ENCODE measurements at places on chromosomes 2 and 18.

DNA sequence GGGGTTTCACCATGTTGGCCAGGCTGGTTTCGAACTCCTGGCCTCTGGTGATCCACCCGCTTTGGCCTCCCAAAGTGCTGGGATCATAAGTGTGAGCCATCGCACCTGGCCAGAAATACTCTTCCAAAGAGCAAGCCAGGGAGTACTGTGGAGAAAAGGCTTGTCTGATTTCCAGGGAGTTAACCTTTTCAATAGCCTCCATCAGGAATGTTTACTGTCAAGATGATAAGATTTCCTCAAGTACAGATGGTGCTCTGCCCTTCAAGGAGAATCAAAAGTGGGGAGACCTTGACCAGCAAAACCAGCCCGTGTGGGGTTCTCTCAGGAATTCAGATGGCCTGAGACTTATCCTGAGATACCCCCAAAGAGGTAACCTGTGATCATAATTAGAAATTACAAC is 237.2 kb downstream of the PRKCE start:
- no peak overlapping the region for H3K4me3 ChIP-seq
- peak overlapping the region; percentile 50 for H3K27ac ChIP-seq
- H3K27me3 ChIP-seq = no peaks in the 10 kb centered on the region

GRCh38 chr18:23142251-23142929 is 7.1 kb downstream of the CABLES1 start:
- no peaks in the 10 kb centered on the region for H3K36me3 ChIP-seq
- no peak overlapping the region for H3K27ac ChIP-seq
- peaks cover 4% of the 10 kb centered on the region for H3K4me1 ChIP-seq
- no peak overlapping the region for H3K4me3 ChIP-seq

DNA sequence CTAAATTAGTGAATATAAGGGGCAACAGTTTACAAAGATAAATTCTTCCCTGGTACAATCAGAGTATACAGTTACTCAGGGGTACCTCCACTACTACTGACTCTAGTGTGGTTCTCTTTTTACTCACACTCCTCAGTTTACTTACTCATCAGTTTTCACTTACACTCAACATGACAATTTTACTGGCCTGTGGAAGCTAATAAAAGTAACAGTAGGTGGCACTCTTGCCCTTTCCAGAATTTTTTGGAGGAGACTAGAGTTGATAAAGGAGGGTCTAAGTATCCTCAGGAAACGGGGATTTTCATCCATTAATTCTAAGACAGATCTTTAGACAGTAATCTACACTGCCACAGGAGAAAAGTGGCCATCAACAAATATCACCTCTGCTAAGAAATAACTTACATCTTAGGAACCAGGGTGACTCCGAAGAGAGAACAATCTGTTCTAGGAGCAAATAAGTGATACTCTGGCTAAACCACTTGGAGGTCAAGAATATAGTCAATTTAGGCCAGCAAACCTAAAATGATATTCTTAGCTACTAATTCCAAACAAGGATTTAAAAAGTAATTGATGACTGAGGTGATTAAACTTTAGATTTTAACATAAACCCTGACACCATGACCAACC is 61.3 kb downstream of the ATL2 start:
- no peak overlapping the region for H3K27ac ChIP-seq
- no peaks in the 10 kb centered on the region for H3K27me3 ChIP-seq
- H3K4me1 ChIP-seq = no peaks in the 10 kb centered on the region
- DNase-seq = peak; percentile 61

- no peaks in the 10 kb centered on the region for H3K4me1 ChIP-seq
- no peak overlapping the region for H3K4me3 ChIP-seq
- DNase-seq = no peak
- no peaks in the 10 kb centered on the region for H3K27me3 ChIP-seq
These were observed 562.6 kb downstream of the SPAG16 start for GRCh38 chr2:213846856-213847255.

GRCh38 chr2:232485757-232486557 is 1.7 kb downstream of the ECEL1 start:
- no peaks in the 10 kb centered on the region for H3K36me3 ChIP-seq
- H3K27me3 ChIP-seq = no peaks in the 10 kb centered on the region
- no peak overlapping the region for H3K27ac ChIP-seq
- H3K4me1 ChIP-seq = peaks cover 11% of the 10 kb centered on the region

DNA sequence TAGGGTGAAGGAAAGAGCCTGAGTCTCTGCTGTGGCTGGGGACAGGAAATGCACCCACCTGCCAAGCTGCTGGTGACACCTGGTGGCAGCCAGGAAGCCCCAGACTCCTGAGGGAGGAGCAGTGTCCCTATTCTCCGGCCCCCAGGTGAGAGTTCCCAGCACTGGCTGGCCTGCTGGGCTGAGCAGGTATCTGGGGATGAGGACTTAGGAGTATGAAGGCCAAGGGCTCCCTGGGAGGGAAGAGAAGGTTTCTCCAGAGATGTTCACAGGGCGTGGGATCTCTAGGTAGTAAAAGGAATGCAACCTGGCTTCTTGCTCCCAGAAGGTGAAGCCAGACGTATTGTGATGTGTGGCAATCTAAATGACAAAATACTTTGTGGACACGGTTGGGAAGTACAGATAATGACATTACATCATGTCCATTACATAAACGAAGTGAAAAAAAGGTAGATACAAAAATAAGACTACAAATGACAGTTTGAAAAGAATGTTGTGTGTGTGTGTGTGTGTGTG is 75.8 kb upstream of the SLC1A4 start:
- no peak overlapping the region for H3K27ac ChIP-seq
- DNase-seq = peak; percentile 35
- peaks cover 57% of the 10 kb centered on the region for H3K4me1 ChIP-seq
- no peak overlapping the region for H3K4me3 ChIP-seq

DNA sequence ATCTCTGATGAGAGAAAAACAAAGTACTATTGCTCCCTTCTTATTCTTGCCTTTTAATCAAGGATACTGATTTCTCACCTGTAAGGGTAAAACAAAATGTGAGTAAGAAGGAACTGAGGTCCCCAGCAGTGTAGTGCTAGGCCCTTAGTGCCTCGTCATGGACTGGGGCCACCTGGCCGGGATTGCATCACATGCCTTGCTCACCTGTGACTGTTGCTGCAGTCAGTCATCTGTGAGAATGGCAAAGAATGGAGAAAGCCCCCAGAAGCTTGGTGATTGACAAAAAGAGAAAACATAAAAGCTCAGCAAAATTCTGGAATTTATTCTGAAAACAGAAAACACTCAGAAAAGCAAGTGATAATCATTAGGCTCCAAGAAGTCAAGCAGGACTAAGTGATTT is 63.4 kb downstream of the SPATS2L start:
- H3K36me3 ChIP-seq = no peaks in the 10 kb centered on the region
- no peak overlapping the region for H3K27ac ChIP-seq
- peaks cover 2% of the 10 kb centered on the region for H3K27me3 ChIP-seq

GRCh38 chr18:76450452-76451395 is 44.3 kb downstream of the ZNF516 start:
- H3K27me3 ChIP-seq = no peaks in the 10 kb centered on the region
- H3K4me3 ChIP-seq = peak overlapping the region; percentile 57
- H3K36me3 ChIP-seq = no peaks in the 10 kb centered on the region
- H3K4me1 ChIP-seq = peaks cover 29% of the 10 kb centered on the region
- DNase-seq = peak; percentile 35

- H3K36me3 ChIP-seq = no peaks in the 10 kb centered on the region
- no peak overlapping the region for H3K27ac ChIP-seq
- H3K4me1 ChIP-seq = no peaks in the 10 kb centered on the region
- no peak for DNase-seq
- H3K4me3 ChIP-seq = no peak overlapping the region
- no peaks in the 10 kb centered on the region for H3K27me3 ChIP-seq
These were observed 19.1 kb downstream of the NETO1 start for GRCh38 chr18:72848503-72849237.

- DNase-seq = no peak
- H3K36me3 ChIP-seq = no peaks in the 10 kb centered on the region
- no peaks in the 10 kb centered on the region for H3K27me3 ChIP-seq
- no peak overlapping the region for H3K27ac ChIP-seq
- no peaks in the 10 kb centered on the region for H3K4me1 ChIP-seq
- H3K4me3 ChIP-seq = no peak overlapping the region
These were observed 224.4 kb upstream of the COPS8 start for GRCh38 chr2:236861196-236861875.

DNA sequence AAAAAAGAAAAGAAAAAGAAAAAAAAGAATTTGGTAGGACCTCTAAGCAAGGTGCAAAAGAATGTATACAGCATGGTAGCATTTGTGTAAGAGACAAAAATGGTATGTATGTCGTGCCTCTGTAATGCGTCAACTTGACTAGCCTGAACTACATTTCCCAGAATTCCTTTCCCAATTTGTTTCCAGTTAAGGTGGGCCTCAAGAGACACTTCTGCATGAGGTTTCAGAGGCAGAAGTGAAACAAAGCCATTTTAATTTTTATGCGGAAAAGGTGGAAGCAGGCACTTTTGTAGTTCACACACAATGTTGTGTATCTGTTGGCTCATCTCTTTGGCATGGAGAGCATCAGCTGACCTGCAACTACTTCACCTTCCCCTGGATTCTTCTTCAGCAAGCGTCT is 56.5 kb upstream of the PAPOLG start:
- no peaks in the 10 kb centered on the region for H3K27me3 ChIP-seq
- peaks cover 5% of the 10 kb centered on the region for H3K4me1 ChIP-seq
- peak; percentile 28 for DNase-seq

DNA sequence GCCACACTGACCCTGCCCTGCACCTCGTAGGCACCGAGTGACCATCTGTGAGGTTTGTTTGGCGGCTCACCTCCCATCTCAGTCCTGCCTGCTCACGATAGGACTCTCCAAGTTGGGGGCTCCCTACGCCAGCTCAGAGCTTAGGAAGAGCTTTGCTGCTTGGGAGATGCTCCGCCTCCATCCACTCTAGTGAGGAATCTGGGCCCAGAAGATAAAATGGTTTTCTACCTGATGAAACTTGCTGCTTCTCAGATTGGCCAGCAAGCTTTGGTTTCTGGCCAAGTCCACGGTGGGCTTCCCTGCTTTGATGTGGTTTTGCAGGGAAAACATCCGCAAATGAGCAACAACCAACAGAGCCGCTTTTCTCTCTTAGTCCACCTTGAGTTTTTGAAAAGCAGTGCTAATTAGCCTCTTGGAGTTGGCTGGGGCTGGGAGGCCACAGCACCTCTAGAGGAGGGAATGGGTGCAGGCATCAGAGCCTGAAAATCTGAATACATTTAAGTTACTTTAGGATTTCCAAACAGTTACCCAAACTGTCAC is 42.2 kb downstream of the THNSL2 start:
- no peaks in the 10 kb centered on the region for H3K4me1 ChIP-seq
- no peak overlapping the region for H3K4me3 ChIP-seq
- H3K27ac ChIP-seq = no peak overlapping the region
- H3K36me3 ChIP-seq = no peaks in the 10 kb centered on the region
- no peaks in the 10 kb centered on the region for H3K27me3 ChIP-seq
- no peak for DNase-seq

DNA sequence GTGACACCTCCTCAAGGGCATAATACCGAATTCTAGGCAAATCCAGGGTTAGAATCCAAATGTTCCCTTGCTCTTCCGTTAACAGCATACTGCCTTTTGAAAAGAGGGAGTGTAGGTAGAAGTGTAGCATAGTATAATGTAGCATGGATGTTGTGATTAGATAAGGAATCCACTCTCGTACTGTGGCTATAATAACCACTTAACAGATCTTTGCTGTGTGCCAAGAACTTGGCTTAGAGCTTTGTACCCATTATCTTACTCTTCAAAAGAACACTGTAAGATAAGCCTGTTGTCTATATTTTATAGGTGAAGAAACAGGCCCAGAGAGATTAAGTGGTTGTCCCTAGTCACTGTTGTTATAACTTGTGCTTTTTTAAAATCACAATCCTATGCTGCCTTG is 24.2 kb downstream of the WDR75 start:
- peaks cover 5% of the 10 kb centered on the region for H3K4me1 ChIP-seq
- H3K27ac ChIP-seq = no peak overlapping the region
- H3K36me3 ChIP-seq = peaks cover 30% of the 10 kb centered on the region

GRCh38 chr2:217932803-217933616 is 69.8 kb downstream of the TNS1 start:
- no peaks in the 10 kb centered on the region for H3K4me1 ChIP-seq
- H3K27ac ChIP-seq = no peak overlapping the region
- no peaks in the 10 kb centered on the region for H3K27me3 ChIP-seq
- no peak for DNase-seq
- no peaks in the 10 kb centered on the region for H3K36me3 ChIP-seq

- H3K36me3 ChIP-seq = no peaks in the 10 kb centered on the region
- no peaks in the 10 kb centered on the region for H3K4me1 ChIP-seq
- no peak overlapping the region for H3K27ac ChIP-seq
These were observed 24.5 kb upstream of the PPP4R1 start for GRCh38 chr18:9638886-9639285.

DNA sequence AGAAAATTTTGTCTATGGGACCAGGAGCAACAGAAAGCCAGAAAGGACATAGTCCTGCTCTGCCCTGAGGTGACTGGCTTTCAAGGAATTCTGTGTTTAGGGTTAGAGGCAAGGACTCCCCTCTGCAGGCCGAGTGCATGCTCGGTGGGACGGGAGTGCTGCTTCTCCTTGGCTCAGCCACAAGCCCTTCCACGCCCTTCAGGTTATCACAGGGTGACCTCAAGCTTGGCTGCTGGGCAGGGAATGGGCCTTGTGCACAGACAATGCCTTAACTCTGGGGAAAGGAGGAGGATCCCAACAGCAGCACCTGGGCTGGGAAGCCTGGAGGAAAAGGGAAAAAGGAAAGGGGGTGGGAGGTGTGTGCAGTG is 32.8 kb downstream of the FAM178B start:
- H3K4me3 ChIP-seq = no peak overlapping the region
- DNase-seq = no peak
- no peaks in the 10 kb centered on the region for H3K36me3 ChIP-seq
- peaks cover 13% of the 10 kb centered on the region for H3K4me1 ChIP-seq
- H3K27me3 ChIP-seq = no peaks in the 10 kb centered on the region
- H3K27ac ChIP-seq = no peak overlapping the region

GRCh38 chr18:36693931-36694620 is 134.7 kb downstream of the TPGS2 start:
- no peaks in the 10 kb centered on the region for H3K4me1 ChIP-seq
- no peak overlapping the region for H3K4me3 ChIP-seq
- no peak for DNase-seq
- H3K27ac ChIP-seq = no peak overlapping the region
- no peaks in the 10 kb centered on the region for H3K36me3 ChIP-seq

GRCh38 chr18:813172-814071 is 1.4 kb upstream of the YES1 start:
- no peaks in the 10 kb centered on the region for H3K36me3 ChIP-seq
- peaks cover 29% of the 10 kb centered on the region for H3K4me1 ChIP-seq
- peaks cover 3% of the 10 kb centered on the region for H3K27me3 ChIP-seq

DNA sequence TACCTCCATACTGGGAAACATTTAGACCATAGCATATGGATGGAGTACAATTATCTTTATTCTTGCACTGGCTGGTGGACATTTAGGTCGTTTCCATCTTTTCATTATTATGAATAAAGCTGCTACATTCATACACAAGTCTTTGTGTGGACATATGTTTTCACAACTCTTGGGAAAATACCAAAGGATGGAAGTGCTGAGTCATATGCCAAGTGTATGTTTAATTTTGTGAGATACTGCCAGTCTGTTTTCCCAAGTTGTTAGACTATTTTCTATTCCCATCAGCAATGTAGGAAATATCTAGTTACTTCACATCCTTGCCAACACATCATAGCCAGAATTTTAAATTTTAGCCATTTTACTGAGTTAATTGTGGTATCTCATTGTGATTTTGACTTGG is 91.5 kb downstream of the GALNT13 start:
- no peak for DNase-seq
- H3K27ac ChIP-seq = no peak overlapping the region
- H3K4me3 ChIP-seq = no peak overlapping the region
- H3K4me1 ChIP-seq = no peaks in the 10 kb centered on the region

Data from B cell (primary cell).